Activated CD4-positive, CD25-positive, alpha-beta regulatory T cell (primary cell): ENCODE measurements at places on chromosomes 1 and 21.

- DNase-seq = no peak
These were observed 272.4 kb downstream of the DUSP10 start for GRCh38 chr1:221469476-221469875.

- DNase-seq = no peak
These were observed 24.5 kb upstream of the CCN1 start for GRCh38 chr1:85555867-85556573.

GRCh38 chr1:90835661-90836344 lies 118.7 kb upstream of the BARHL2 start:
- DNase-seq = no peak

DNA sequence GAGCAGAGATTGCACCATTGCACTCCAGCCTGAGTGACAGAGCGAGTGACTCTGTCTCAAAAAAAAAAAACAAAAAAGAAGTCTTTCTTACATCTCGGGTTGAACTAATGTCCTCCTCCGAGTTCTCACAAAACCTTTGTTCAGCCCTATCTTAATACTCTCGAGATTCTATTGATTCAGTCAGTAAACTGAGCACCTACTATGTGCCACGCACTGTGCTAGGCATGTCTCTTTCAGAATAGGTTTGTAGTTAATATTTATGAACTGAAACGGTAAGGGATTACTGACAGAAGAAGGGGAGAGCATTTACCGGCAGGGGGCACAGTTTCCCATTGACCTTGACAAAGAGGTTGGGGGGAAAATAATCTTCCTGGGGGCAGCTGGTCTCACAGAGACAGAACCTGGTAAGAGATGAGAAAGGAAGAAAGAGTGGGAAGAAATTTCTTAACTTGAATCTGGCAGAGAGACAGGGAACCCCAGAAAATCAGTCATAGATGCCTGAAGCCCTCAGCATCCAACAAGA lies 3.4 kb downstream of the PIAS3 start:
- no peak for DNase-seq

DNA sequence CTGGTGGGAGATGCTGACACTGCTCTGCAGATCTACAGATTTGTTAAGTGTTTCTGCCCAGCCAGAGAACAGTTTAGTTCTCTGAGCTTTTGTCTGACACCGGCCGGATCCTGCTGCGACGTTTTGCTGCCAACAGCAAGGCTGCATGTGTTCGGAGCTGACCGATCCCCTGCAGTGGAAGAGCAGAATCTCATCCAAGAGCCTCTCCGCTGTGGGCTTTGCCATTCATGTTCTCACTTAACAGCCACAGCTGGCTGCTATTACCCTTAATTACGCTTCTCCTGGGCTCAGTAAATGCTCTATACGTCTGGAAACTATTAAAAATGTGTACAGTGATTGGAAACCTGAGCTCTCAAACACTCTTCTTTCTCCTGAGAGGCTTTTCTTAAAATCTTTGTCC lies 105.3 kb downstream of the BCAR3 start:
- no peak for DNase-seq

GRCh38 chr1:24737368-24738117 lies 7.7 kb upstream of the CLIC4 start:
- no peak for DNase-seq

GRCh38 chr1:227796359-227796915 lies 19.0 kb upstream of the PRSS38 start:
- no peak for DNase-seq

DNA sequence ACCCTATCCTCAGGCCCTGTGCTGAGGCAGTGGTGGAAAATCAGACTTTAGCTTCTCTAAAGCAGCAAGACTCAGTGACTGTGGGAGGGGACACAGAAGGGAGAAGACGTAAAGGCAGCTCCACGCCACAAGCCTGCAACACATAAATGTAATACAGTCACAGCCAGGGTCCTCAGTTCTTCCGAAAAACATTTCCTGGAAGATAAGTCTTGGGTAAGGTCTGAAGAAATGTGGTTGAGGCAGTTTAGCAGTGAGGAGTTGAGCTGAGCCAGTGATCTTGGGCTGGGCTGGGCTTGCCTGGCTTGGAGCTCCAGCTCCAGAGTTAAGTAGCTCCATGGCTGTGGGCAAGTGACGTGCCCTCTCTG lies 127.8 kb upstream of the ADAR start:
- DNase-seq = no peak

DNA sequence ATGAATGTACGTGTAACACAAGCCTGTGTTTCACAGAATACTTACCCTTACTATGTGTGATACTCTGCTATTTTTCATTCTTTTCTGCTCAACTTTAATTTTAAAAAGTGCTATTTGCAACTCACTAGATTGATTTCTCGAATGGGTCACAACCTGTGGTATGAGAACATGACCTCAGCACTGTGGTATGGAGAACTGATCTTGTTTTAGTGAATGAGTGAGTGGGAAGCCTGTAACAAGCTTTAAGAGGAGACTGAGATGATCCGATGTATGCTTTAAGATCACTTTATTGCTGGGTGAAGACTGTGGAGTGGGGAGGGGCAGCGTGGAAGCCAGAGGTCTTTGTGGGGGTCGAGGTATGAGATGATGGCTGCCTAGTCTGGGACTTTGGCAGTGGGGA lies 21.6 kb downstream of the MECR start:
- no peak for DNase-seq

- no peak for DNase-seq
These were observed 5.1 kb upstream of the INAVA start for GRCh38 chr1:200889571-200889970.

DNA sequence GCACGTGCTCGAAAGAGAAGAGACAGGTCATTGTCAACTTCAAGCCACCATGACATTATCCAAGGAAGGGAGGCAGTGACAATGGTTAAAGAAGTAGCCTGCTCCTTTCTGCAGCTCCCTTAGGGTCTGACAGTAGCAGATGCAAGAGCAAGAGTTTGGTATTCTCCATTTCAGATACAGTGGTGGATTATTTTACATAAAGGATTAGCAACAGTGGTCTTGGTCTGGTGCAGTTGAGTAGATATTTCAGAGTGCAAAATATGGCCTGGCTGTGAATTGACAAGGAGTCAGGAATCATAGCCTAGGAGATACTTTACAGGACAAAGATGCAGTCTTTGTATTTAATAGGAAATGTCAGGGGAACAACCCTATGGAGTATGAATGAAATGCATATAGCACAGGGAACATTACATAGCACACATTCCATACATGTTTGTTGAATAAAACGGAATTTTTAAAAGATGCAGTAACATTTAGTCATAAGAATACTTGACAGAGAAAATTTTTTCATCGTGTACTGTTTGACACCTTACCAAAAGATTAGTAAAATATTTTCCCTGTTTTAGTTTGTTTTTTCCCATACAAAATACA lies 41.8 kb downstream of the CHRM3 start:
- DNase-seq = no peak

DNA sequence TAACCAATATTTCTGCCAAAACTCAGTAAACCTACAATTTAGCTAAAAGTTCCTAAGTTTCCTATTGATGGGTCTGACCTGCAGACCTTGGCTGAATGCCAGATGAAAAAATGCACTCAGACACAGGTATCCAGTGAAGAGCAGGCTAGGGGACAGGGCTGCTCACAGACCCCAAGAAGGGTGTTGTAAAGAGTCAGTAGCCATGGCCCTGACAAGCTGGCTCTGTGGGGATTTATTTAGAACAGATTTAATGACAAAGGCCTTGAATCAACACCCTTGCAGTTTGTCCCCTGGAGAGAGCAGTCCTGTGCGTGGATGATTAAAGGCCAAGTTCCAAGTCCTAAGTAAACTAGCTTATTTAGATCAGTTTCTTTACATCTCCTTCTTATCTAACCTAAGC lies 1243.2 kb upstream of the ADGRL4 start:
- DNase-seq = no peak

GRCh38 chr1:205309741-205310140 lies 11.8 kb downstream of the NUAK2 start:
- DNase-seq = no peak

DNA sequence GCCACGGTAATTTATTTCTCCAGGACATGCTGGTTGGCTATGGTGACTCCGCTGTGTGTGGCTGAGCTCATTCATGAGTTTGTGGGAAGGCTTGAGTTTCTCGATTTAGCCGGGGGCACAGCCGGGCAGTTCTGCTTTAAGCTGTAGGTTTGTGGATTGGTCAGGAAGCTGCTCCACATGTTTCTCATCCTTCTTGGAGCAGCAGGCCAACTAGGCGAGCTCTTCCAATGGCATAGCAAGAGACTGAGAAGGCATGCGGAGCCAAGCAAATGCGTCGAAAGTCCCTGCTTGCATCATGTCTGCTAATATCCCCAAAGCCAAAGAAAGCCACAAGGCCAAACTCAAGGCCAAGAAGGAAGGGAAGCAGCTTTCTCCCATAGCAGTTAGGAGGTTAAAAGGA lies 71.6 kb upstream of the GREM2 start:
- DNase-seq = no peak

- DNase-seq = no peak
These were observed 321.0 kb downstream of the TM2D1 start for GRCh38 chr1:61403679-61404596.

- DNase-seq = no peak
These were observed 4.0 kb upstream of the SLC35A3 start for GRCh38 chr1:99965646-99966375.

- no peak for DNase-seq
These were observed 51.4 kb upstream of the GJA8 start for GRCh38 chr1:147851149-147851548.

GRCh38 chr1:29388170-29388569 lies 151.8 kb downstream of the PTPRU start:
- no peak for DNase-seq

DNA sequence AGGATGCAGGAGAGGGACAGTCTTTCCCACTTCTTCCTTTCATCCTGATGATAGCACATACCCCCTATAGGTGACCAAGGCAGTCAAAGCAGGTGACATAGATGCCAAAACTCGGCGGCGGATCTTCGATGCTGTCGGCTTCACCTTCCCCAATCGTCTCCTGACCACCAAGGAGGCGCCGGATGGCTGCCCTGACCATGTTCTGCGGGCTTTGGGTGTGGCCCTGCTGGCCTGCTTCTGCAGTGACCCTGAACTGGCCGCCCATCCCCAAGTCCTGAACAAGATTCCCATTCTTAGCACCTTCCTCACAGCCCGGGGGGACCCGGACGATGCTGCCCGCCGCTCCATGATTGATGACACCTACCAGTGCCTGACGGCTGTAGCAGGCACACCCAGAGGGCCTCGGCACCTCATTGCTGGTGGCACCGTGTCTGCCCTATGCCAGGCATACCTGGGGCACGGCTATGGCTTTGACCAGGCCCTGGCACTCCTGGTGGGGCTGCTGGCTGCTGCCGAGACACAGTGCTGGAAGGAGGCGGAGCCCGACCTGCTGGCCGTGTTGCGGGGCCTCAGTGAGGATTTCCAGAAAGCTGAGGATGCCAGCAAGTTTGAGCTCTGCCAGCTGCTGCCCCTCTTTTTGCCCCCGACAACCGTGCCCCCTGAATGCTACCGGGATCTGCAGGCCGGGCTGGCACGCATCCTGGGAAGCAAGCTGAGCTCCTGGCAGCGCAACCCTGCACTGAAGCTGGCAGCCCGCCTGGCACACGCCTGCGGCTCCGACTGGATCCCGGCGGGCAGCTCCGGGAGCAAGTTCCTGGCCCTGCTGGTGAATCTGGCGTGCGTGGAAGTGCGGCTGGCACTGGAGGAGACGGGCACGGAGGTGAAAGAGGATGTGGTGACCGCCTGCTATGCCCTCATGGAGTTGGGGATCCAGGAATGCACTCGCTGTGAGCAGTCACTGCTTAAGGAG lies 2.9 kb downstream of the NCDN start:
- no peak for DNase-seq

- no peak for DNase-seq
These were observed 34.8 kb downstream of the RIMS3 start for GRCh38 chr1:40630488-40631223.

GRCh38 chr1:214898161-214898560 lies 184.4 kb upstream of the KCNK2 start:
- no peak for DNase-seq

- no peak for DNase-seq
These were observed 25.2 kb downstream of the SPOCD1 start for GRCh38 chr1:31790641-31791091.

- no peak for DNase-seq
These were observed 182.4 kb downstream of the BACH1 start for GRCh38 chr21:29481081-29481480.

GRCh38 chr1:230518511-230518910 lies 92.4 kb upstream of the PGBD5 start:
- no peak for DNase-seq

DNA sequence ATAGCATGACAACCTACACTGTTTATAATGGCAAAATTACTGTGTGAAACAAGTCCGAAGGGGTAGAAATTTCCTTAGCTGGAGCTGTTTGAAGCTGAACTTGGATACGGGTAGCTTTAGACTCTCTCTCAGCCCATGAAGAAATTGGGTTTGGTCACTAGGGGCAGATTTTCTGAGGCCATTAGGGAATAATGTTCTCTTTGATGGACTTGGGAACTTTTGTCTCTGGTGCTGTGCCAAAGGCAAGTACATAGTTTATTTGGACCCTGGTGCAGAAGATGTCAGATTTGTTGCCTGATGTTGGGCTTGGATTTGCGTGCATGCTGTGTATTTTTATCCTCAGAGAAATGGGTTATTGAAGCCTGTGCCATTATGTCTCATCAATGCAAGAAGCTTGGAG lies 109.6 kb downstream of the VPS13D start:
- DNase-seq = no peak

- DNase-seq = no peak
These were observed 375.2 kb downstream of the KCNH1 start for GRCh38 chr1:210758761-210759160.

DNA sequence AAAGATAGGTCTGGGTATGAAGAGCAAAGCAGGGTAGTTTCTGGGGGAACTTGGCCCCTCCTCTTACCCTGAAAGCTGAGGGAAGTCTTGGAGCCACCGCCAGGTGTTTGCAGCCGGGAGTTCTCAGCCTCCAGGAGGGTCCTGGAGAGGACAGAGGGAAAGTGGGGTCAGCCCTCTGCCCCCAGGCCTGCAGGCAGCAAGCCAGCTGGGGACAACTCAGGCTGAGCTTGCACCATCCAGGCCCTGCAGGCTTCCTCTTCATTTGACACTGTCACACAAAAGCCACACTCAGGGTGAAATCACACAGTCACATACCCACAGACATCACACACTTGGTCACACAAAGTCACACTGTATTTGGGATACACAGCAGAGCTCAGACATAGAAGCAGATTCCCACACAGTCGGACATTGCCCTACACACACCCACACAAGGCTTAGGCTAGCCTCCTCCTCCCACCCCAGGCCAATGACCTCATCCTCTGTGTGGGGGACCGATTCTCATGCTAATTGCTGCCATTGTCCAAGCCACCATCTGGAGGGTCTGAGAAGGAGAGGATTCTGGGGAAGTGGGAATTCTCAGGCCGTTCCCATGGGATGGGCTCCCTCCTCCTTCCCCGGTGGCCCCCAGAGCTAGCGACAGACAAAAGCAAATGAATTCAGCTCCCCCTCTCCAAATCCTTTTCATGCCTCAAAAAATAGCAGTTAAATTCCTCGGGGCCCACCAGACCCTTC lies 3.7 kb downstream of the NES start:
- no peak for DNase-seq

DNA sequence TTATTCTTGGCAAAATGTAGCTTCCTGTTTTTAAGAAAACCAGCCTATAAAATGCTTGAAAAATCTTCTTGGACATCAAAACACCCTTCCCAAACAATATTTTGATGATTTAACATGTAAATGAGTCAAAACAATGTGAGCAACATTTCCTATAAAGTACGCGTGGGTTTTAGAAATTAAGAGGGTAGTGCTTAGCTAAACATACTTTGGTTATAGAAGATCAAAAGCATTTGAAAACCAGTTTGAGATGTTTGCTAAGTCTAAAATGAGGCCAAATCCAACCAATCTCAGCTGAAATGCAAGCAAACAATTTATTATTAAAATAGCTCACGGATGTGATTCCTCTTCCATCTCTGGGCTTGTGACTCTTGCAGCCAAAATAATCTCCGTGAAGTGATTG lies 350.4 kb downstream of the TGFB2 start:
- no peak for DNase-seq
